ENCODE measurements at places on chromosomes 16 and 17.

GRCh38 chr16:20320592-20320991 lies 6.7 kb downstream of the GP2 start:
- no peaks in the 10 kb centered on the region for H3K27me3 ChIP-seq
- no peak for DNase-seq
- H3K4me1 ChIP-seq = no peaks in the 10 kb centered on the region
- no peak overlapping the region for H3K4me3 ChIP-seq

GRCh38 chr16:56355221-56355620 lies 70.1 kb downstream of the AMFR start:
- no peak overlapping the region for H3K27ac ChIP-seq
- DNase-seq = peak; percentile 35
- H3K4me1 ChIP-seq = no peaks in the 10 kb centered on the region
- H3K27me3 ChIP-seq = no peaks in the 10 kb centered on the region
- H3K36me3 ChIP-seq = no peaks in the 10 kb centered on the region

- H3K36me3 ChIP-seq = no peaks in the 10 kb centered on the region
- H3K4me3 ChIP-seq = no peak overlapping the region
- H3K4me1 ChIP-seq = no peaks in the 10 kb centered on the region
- no peak overlapping the region for H3K27ac ChIP-seq
- no peak for DNase-seq
These were observed 14.2 kb upstream of the KRT24 start for GRCh38 chr17:40717776-40718175.

DNA sequence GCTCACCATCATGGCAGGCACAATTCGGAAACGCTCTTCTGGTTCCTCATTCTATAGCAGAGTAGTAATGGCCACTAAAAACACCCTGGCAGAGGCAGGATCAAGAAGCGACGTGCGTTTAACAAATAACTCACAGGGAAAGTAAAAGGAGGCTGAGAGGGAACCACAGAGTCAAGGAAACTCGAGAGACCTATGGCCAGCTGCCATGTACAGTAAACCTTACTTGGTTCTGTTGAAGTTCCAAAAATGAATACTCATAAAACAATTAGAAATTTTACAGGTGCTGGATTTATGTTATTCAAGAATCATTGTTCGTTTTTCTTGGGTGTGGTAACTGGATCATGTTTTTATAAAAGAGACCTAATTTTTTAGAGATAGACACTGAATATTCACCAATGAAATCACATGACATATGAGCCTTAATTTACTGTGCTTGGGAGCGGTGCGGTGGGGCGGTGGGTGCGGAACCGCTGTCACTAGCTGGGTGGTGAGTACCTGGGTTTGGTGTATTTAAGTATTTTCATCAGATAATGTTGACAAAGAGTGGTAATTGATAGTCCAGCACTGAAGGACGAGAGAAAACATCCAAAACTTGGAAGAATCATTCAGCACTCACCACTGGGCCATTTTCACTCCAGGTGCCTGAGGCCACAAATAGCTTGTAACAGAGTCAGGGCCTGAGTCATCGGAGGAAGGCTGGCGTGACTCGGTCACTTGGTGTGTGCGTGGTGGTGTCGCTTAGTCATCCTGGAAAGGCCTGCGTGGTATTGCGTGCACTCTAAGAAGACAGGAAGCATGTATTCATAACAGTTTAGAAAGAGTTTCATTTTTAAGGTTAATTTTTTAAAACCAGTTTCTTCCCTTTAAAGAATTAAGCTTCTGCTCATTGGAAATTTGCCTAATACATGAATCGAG lies 135.4 kb upstream of the CHMP6 start:
- DNase-seq = no peak
- H3K36me3 ChIP-seq = no peaks in the 10 kb centered on the region
- H3K27me3 ChIP-seq = no peaks in the 10 kb centered on the region
- no peak overlapping the region for H3K4me3 ChIP-seq
- H3K4me1 ChIP-seq = peaks cover 18% of the 10 kb centered on the region

- H3K27ac ChIP-seq = peak overlapping the region; percentile 76
- peaks cover 14% of the 10 kb centered on the region for H3K4me1 ChIP-seq
- no peaks in the 10 kb centered on the region for H3K36me3 ChIP-seq
These were observed 669 bp downstream of the RNF167 start for GRCh38 chr17:4940555-4941318.

DNA sequence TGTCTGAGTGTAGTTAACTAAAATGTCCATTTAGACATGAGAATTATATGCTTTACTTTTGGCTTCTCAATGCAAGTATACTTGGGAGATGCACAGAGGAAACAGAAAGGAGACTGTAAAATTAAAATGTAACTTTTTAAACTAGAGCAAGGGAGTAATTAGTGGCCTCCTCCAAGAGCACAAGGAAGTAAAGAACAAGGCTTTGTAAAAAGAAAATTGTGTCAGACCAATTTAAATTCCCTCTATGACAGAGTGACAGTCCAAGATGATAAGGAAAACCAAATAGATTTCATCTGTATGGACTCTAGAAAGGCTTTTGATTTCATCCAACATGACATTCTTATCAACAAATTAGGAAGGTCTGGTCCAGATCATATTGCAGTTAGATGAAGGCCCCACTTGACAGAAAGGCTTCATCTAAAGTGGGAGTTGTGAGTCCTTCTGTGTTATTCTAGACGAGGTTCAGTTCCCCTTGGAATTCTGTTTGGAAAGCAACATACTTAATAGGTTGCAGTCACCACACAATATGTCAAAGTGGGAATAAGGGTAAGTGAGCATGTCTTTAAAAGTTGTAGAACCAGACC lies 6.5 kb upstream of the CAPNS2 start:
- no peak for DNase-seq
- H3K27me3 ChIP-seq = no peaks in the 10 kb centered on the region
- H3K36me3 ChIP-seq = no peaks in the 10 kb centered on the region

GRCh38 chr16:81942007-81942601 lies 69.2 kb downstream of the SDR42E1 start:
- no peak for DNase-seq
- H3K4me1 ChIP-seq = no peaks in the 10 kb centered on the region
- no peak overlapping the region for H3K4me3 ChIP-seq
- H3K36me3 ChIP-seq = no peaks in the 10 kb centered on the region

DNA sequence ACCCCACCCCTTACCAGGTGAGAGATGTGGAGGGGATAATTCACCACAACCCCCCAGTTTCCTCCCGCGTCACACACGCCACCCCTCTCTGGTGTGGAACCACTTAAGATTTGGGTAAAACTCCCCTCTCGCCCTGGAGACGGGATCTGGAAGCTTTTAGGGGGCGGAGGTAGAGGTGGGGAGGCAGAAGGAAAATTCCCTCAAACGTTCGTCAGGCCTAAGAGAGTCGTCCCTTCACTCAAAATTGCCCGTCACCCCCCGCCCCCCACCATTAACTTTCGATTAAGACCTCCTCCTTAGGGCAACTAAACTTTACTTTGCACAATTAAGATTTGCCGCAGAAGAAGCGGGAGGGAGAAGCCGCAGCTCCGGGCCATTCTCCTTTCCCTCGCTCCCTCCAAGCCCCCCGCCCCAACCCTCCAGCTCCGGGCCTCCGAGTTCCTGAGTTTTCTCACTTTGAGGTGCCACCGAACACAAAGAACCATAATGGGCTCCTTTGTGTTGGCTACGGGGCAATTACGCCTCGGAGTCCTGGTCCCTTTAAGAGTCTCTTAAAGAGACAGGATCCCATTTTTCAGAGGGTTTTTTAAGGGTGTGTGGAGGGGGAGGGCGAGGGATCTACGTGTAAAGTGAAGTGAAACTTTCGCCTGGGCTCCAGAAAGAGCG lies 985 bp upstream of the FZD2 start:
- no peaks in the 10 kb centered on the region for H3K27me3 ChIP-seq
- H3K4me3 ChIP-seq = peak overlapping the region; percentile 52
- H3K27ac ChIP-seq = peak overlapping the region; percentile 73
- peak; percentile 31 for DNase-seq
- H3K4me1 ChIP-seq = peaks cover 13% of the 10 kb centered on the region

- peaks cover 5% of the 10 kb centered on the region for H3K4me1 ChIP-seq
- no peak for DNase-seq
- H3K27me3 ChIP-seq = no peaks in the 10 kb centered on the region
- no peaks in the 10 kb centered on the region for H3K36me3 ChIP-seq
- no peak overlapping the region for H3K4me3 ChIP-seq
These were observed 37.8 kb downstream of the CACNG1 start for GRCh38 chr17:67082107-67082506.

DNA sequence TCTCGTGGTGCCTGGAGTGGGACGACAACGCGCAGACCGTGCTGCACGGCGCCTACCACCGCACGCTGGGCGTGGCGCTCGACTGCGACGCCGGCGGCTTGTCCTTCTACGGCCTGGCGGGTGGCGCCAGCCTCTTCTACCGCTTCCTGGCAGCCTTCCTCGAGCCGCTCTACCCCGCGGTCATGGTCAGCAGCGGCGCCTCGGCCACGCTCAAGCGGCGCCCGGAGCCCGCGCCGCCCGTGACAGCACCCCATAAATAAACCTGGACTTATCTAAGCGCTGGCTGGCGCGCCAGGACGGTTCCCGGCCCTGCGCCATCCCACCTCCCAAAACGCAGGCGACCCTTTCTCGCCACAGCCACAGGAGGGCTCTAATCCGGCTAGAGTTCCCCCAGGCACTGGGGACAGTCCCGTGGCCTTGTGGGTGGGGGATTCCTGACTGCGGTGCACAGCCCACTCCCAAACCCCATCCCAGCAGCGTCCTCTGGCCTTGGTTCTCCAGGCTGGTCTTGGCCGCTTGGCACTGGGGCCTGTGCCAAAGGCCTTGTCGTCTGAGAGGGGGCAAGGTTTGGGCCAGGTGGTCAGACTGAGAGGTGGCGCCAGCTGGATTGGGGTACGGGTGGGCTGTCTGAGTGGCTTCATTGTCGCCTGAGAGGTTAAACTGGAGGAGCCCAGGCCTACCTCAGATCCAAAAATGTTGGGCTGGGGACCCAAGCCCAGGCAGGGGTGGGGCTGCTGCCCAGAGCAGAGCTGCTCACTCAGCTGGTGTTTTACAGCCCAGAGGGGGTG lies 10.1 kb upstream of the SLC16A5 start:
- peak overlapping the region; percentile 39 for H3K4me3 ChIP-seq
- DNase-seq = peak; percentile 58
- no peaks in the 10 kb centered on the region for H3K36me3 ChIP-seq
- H3K27ac ChIP-seq = peak overlapping the region; percentile 44
- H3K4me1 ChIP-seq = peaks cover 5% of the 10 kb centered on the region

DNA sequence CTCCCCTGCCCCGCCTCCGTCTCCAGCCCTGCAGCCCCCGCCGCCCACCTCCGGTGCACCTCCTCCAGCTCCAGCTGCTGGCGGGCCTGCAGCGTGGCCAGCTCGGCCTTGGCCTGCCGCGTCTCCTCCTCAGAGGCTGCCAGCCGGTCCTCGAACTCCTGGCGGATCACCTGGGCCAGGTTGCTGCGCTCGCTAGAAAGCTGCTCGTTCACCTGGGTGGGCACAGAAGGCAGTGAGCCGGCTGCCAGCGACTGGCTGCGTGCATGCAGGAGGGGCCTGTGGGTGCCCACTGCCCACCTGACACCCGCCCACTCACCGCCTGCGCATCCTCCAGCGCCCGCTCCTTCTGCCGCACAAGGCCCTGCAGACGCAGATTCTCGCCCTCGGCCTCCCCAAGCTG lies 24.6 kb upstream of the AATK start:
- H3K27me3 ChIP-seq = no peaks in the 10 kb centered on the region
- no peaks in the 10 kb centered on the region for H3K36me3 ChIP-seq
- H3K27ac ChIP-seq = no peak overlapping the region
- no peak overlapping the region for H3K4me3 ChIP-seq

DNA sequence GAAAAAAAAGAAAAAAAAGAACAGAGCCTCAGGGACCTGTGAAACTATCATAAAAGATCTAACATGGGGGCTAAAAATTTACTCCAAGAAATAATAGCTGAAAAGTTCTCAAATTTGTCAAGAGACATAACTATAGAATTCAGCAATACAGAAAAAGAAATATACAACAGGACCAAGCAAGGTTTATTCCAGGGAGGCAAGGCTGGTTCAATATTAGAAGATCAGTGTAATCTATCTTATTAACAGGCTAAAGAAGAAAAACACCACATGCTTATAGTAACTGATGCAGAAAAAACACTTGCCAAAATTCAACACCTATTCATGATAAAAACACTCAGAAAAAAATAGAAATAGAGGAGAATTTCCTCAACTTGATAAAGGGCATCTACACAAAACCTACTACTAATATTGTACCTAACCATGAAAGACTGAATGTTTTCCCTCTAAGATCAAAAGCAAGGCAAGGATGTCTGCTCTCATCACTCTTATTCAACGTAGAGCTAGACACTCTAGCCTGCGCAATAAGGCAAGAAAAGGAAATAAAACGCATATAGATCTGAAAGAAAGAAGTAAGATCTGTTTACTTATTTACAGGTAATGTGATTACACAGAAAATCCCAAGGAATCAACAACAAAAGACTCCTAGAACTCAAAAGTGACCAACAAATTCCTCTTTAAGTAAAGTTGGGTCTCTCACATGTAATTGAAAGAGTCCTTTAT lies 1.2 kb upstream of the ACSM3 start:
- no peaks in the 10 kb centered on the region for H3K36me3 ChIP-seq
- no peaks in the 10 kb centered on the region for H3K27me3 ChIP-seq
- peaks cover 5% of the 10 kb centered on the region for H3K4me1 ChIP-seq
- H3K27ac ChIP-seq = peak overlapping the region; percentile 66
- no peak overlapping the region for H3K4me3 ChIP-seq
- no peak for DNase-seq

- H3K36me3 ChIP-seq = no peaks in the 10 kb centered on the region
- no peaks in the 10 kb centered on the region for H3K27me3 ChIP-seq
- no peak for DNase-seq
- peak overlapping the region; percentile 62 for H3K4me3 ChIP-seq
- no peak overlapping the region for H3K27ac ChIP-seq
These were observed 717 bp downstream of the CYBA start for GRCh38 chr16:88649924-88650748.

- H3K36me3 ChIP-seq = no peaks in the 10 kb centered on the region
- no peaks in the 10 kb centered on the region for H3K27me3 ChIP-seq
- no peak overlapping the region for H3K27ac ChIP-seq
- H3K4me1 ChIP-seq = peaks cover 12% of the 10 kb centered on the region
- no peak for DNase-seq
These were observed 193.0 kb downstream of the SPECC1 start for GRCh38 chr17:20202141-20202621.

DNA sequence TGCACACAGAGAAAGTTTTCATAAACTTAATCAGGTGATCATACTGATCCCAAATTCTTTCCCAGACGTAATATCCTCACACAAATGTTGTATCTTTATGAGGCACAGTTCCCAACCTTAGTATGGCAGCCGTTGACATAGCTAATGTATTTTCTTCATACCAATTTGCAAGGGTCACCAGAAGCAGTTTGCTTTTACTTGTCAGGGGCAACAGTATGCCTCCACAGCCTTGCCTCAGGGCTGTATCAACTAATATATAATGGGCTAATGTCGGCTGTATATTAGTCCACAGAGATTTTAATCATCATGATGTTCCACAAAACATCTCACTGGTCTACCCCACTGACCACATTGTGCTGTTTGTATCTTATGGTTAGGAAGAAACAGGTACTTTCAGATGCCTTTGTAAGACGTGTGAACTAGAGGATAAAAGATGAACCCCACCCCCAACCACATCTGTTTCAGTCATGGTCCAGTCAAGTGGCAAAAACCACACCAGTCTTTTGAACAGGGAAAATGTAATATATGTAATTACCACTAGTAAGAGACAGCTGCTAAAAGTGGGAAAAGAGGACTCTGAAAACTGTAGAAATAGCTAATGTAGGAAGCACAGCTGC lies 55.2 kb downstream of the GAN start:
- no peak overlapping the region for H3K27ac ChIP-seq
- DNase-seq = no peak
- H3K36me3 ChIP-seq = no peaks in the 10 kb centered on the region
- no peaks in the 10 kb centered on the region for H3K4me1 ChIP-seq

- H3K27ac ChIP-seq = no peak overlapping the region
- no peaks in the 10 kb centered on the region for H3K36me3 ChIP-seq
- no peak for DNase-seq
- H3K27me3 ChIP-seq = no peaks in the 10 kb centered on the region
- H3K4me1 ChIP-seq = no peaks in the 10 kb centered on the region
These were observed 141.5 kb upstream of the CHMP6 start for GRCh38 chr17:80850109-80850508.

Measured in ovary (tissue), 10 donors.